ENCODE measurements at places on chromosomes 3 and 15.

GRCh38 chr15:52094811-52095584, 17.6 kb downstream of the BCL2L10 start:
- no peak for DNase-seq

DNA sequence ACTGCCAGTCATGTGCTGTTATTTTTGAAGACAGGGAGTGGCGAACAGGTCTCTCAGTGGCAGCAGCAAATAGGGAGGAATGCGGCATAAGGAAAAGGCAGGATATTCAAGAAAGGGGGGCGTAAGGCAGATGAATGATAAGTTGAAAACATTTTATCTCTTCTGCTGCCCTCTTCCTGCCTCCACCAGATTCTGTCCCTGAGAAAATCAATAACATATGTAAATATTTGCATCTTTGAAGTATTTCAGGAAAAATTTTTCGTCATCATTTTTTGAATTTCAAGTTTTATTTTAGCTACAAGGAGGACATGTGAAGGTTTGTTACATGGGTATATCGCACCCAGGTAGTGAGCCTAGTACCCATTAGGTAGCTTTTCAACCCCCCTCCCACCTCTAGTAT, 616.7 kb downstream of the MCTP2 start:
- DNase-seq: no peak

GRCh38 chr3:124297062-124297980, 305.4 kb upstream of the ROPN1 start:
- DNase-seq: no peak

- DNase-seq: peak; percentile 49
Observed at GRCh38 chr3:112746675-112747280, 99.9 kb downstream of the CD200R1L start.

- no peak for DNase-seq
Observed at GRCh38 chr3:172044833-172045585, 5.6 kb downstream of the FNDC3B start.

DNA sequence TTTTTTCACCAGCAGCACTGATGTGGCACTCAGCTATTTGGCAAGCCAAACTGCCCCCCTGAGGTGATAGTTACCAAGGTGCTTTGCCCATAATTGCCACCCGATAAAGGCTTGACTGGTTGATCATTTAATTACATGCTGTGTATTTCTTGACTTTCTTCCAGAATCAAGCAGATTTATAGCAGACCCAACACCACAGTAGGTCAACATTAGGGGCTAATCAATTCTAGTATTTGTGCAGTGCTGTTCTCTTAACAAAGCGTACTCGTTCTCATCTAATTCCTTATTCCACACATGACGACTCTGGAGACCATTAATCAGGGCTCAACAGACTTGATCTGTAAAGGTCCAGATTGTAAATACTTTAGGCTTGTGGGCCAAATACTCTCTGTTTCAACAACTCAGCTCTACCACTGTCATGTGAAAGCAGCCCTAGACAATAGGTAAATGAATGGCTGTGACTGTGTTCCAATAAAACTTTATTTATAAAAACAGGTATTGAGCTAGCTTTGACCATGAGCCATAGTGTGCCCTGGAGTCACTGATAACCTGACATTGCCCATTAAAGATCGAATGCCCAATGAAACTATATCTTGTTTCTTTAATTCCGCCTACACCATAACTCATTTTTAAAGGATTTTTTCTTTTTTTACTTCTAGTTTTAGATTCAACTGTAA, 119.1 kb upstream of the TMC3 start:
- DNase-seq: no peak

DNA sequence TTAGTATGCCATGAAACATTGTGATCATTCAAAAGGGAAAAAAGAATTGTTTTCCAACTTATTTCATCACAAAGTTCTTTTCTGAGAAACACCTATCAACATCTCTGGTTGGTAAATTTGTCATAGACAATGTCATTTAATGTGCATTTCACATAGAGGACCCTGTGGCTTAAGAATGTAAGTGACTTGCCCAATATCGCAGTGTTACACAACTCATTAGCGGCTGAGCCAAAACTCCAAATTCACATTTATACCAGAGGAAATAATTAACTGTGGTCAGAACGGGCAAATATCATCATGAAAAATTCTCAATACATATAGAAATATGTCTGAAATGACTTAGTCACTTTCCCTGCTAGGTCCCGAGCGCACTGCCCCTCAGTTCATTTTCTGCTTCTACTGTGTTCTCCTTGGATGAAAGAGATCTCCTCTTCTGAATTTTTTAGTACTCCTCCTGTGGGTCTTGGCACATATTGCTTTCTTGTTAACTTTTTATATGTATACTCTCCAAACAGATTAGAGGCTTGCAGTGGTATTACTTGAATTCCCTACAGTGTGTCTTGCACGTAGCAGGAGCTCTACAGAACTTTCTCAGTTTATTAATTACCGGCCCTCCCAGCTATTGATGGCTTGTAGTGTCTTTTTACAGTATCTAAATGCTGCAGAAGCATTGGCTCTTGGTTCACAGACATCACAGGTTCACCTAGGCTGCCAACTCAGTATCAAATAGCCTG, 33.1 kb downstream of the PTX3 start:
- DNase-seq: no peak

GRCh38 chr3:150059729-150060128, 89.0 kb upstream of the PFN2 start:
- DNase-seq: no peak

DNA sequence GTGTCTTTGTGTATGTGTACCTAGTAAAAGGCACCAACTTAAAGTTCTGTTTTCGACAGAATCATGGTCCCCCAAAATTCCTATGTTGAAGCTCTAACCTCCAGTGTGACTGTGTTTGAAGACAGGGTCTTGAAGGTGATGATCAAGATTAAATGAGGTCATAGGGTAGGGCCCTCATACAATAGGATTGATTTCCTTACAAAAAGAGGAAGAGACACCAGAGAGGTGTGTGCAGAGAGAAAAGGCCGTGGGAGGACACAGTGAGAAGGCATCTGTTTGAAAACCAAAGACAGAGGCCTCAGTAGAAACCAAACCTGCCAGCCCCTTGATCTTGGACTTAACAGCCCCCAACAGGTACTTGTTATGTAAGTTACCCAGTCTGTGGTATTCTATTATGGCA, 52.0 kb upstream of the CORO2B start:
- DNase-seq: no peak

GRCh38 chr3:69690-70089, 126.9 kb upstream of the CHL1 start:
- no peak for DNase-seq

DNA sequence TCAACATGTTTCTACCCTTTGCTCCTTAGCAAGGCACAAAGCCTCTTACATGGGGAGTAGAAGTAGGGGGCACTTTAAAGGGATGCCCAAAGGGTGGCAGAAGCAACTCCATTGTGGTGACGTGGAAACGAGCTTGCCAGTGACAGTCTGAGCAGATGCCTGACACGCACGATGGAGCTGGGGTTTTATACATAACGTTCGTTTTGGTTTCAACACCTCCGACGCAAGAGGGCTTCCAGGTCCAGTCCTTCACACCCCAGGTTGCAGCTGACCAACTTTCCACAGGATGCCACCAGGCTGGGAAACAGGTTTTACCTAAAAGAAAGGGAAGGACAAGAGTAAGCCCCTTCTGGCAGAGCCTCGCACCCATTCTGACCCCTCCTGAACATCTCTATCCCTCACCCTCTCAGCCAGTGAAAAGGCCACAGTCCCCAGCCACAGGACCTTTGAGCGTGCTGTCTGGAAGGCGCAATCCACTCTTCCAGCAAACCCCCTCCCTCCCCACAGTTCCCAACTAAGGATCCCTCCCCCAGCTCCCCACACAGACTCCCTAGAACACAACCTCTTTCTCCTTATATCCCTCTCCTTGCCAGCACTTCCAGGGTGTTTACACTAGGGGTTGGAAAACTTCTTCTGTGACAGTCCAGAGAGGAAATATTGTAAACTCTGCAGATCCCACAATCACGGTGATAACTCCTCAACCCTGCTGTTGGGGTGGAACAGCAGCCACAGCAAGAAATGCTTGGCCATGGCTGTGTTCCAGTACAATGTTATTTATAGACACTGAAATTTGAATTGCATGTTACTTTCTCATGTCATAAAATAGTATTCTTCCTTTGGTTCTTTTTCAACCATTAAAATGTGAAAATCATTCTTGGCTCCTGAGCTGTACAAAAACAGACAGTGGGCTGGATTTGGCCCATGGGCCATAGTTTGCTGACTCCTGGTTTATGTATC, 36.2 kb downstream of the FAM174B start:
- DNase-seq: no peak

DNA sequence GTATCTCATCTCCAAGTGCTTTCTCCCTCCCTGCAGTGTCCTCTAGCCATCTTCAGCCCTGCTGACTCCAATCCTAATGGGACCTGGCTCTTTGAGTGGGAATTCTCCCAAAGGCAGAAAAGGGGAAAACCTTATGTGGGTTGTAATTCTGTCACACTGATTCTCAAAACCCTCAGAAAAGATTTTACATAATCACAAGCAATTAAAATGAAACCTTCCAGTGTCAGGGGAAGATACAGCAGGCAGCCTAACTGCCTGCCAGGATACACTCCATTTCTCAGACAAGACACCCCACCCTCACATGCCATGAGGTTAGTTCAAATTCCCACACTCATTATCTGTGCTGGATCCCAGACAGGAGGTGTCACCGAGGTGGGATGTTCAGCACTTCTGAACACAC, 121.4 kb downstream of the RFTN1 start:
- no peak for DNase-seq

GRCh38 chr15:66269326-66270090, 16.0 kb upstream of the MEGF11 start:
- DNase-seq: peak; percentile 59

GRCh38 chr3:197363553-197364409, 65.4 kb upstream of the DLG1 start:
- no peak for DNase-seq

DNA sequence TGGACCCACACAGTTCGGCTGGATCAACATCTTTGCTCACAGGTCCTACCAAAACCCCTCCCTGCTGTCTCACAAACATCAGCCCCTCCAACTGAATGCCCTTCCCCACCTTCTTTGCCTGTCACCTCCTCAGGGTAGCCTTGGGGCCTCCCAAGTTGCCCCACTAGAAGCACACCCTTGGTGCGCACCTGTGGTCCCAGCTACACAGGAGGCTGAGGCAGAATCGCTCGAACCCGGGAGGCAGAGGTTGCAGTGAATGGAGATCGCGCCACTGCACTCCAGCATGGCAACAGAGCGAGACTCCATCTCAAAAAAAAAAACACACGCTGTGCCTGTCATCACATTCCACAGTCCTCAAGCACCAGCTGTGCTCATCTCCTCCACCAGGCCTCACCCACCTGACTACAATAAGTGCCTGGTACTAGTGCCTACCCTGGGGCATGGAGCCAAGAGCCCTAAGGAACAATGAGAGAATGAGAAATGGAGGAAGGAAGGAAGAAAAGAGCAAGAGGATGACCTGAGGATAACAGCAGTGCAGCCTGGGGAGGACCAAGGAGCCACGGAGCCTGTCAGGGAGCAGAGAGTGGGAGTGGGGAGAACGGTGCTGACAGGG, 26.0 kb downstream of the RPN1 start:
- no peak for DNase-seq

GRCh38 chr3:120608506-120608905, 12.4 kb downstream of the NDUFB4 start:
- DNase-seq: no peak

DNA sequence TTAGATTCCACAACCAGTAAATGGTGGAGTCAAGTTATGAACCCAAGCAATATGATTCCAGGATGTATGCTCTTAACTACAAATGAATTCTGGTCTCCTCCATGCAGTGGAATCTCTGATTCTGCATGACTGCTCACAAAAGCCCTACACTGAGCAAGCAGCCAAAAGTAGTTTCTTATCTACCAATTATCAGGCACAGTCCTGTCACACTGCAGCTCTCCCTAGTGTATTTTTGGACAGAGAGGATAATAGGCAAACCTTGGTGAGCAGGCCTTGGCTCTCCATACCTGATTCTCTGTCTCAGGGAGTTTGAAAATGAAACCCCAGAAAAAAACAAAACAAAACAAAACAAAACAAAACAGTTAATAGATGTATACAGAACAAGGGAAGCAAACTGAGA, 3.5 kb upstream of the SSR3 start:
- DNase-seq: no peak

- DNase-seq: peak; percentile 41
Observed at GRCh38 chr15:44584162-44584749, 47.3 kb downstream of the EIF3J start.

- DNase-seq: no peak
Observed at GRCh38 chr15:79938143-79938542, 32.9 kb downstream of the BCL2A1 start.

DNA sequence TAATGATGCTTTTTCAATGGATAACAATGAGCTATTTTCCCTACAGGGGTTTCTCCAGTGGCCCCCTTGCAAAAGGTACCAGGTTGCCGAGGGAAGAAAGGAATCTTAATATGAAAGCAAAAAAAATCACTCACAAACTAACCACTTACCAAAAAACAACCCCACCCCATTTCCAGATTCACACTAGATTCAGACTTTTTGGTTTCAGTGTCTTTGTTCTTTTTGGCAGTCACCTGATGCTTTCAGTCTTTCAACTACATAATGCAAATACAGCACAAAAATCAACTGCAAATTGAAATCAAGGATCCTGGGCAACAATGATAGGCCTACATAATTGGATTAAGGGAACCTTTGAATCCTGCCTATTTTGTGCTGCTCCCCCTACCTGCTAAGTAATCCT, 71.1 kb upstream of the RAP2B start:
- DNase-seq: no peak

DNA sequence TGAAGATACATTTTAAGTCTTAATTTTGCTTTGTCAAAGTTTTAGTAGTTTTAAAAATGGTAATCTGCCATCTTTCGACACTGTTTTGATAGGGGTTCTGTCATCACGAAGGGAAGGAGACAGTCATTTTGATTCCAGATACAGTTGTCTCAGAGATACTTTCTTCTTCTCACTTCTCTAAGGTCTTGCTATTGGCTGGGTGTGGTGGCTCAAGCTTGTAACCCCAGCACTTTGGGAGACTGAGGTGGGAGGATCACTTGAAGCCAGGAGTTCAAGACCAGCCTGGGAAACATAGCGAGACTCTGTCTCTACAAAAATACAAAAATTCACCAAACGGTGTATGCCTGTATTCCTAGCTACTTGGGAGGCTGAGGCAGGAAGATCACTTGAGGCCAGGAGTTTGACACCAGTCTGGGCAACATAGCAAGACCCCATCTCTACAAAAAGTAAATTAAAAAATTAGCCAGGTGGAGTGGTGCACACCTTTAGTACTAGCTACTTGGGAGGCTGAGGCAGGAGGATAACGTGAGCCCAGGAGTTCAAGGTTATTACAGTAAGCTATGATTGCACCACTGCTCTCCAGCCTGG, 3.3 kb downstream of the RAB8B start:
- no peak for DNase-seq

- no peak for DNase-seq
Observed at GRCh38 chr15:89378296-89379151, 43.9 kb upstream of the POLG start.

DNA sequence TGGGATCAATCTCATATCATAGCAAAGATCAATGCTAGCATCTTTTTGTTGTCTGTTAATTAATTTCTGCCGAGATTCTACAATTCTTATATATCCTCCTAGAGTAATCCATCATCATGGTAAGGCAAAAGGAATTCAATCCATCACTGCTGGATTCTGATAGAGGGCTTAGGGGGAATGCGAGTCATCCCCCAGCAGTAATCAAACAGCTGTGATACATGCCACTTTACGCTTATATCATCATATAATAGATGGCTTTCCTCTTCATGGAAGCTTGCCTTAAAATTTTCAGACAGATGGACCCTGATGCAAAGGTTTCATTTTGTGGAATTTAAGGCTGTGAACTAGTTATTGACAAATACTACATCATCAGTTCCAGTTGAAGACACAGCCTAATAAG, 645.9 kb downstream of the CADM2 start:
- no peak for DNase-seq

Data from EL (cell line).